Stimulated activated CD4-positive, alpha-beta T cell treated with anti-CD3 and anti-CD28 coated beads, Interleukin-4, amount 100 ng/mL, for 24 hours (primary cell): ENCODE measurements at places on chromosomes 12 and 14.

- no peak for DNase-seq
Observed at GRCh38 chr12:120259418-120260202, 5.9 kb downstream of the PXN start.

DNA sequence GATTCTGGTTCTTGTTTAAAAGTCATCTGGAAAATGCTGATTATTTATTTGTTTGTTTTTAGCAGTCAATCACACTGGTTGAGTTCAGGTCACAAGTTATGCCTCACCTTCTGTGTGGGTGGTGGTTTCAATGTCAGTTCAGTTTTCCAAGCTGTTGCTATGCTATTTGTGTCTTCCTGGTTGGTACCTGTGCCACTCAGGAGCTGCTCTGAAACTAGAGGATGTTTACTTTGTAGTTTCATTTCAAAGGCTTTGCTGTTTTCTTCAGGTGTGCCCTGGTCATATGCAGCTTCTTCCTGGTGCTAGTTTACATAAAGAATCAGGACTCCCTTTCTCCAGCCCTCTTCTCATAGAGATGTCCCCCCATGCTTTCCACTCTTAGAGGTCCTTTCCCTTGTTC, 75.7 kb upstream of the PPP4R3A start:
- no peak for DNase-seq

- DNase-seq, result no peak
Observed at GRCh38 chr12:95815632-95816212, 25.2 kb upstream of the NTN4 start.

DNA sequence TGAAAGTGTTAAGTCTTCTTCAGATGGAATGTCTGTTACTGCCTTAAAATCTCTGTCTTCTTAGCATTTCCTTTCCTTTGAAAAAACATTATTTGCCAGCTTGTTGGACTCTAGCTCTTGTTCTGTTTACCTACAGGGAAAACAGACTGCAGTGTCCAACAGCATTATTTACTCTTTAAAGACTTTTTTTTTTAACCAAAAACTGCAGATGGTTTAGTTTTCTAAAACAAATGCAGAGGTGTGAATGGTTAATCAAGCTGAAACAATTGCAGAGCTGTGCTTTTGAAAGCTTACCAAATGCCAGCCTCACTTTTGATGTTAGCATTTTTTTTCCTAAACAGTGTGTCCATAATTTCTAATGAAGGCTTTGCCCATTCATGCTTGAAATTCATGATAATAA, 323.3 kb downstream of the TMEM117 start:
- no peak for DNase-seq

DNA sequence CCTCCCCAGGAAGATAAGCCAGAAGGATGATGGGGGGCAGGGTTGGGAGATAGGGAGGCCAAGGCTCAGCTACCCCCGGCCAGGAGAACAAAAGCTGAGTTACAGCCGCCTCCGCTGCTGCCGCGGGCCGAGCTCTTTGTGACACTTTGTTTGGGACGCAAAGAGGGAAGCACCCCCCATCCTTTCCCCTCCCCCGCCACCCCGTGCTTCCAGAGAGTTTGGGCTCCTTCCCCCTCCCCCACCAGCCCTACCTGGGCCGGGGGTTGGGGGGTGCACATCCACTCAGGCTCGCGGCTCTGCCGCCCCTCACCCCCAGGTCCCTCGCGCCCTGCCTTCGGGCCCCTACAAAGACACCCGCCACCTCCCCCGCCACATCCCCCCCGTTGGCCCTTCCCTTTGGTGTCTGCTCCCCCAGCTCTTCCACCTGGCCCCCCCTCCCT, 799 bp downstream of the ZNF219 start:
- DNase-seq, result no peak

DNA sequence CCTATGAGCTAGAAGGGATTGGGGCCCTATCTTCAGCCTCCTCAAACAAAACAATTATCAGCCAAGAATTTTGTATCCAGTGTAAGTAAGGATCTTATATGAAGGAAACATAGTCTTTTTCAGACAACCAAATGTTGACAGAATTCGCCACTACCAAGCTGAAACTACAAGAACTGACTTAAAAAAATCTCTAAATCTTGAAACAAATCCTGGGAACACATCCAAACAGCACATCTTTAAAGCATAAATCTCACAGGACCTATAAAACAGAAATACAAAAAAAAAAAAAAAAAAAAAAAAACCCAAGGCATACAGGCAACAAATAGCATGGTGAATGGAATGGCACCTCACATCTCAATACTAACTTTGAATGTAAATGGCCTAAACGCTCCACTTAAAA, 41.3 kb upstream of the LMNTD1 start:
- DNase-seq, result no peak

- DNase-seq, result no peak
Observed at GRCh38 chr12:50110762-50111351, 1.2 kb upstream of the COX14 start.

- DNase-seq, result no peak
Observed at GRCh38 chr12:16121953-16122352, 155.5 kb downstream of the SLC15A5 start.

- no peak for DNase-seq
Observed at GRCh38 chr12:78185651-78186050, 355.0 kb downstream of the NAV3 start.

DNA sequence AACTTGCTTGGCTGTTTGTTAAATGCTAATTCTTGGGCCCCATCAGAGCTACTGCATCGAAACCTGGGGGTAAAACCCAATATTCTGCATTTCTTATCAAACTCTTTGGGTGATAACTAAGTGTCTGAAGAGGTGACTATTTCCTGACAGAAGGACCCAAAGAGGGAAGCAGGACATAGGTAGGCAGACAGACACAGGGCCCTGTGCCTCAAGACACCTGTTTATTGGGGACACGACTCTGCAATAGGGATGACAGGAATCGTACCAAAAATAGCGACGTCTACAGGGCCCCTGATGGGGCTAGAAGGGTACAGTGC, 8.6 kb downstream of the ZNF219 start:
- no peak for DNase-seq

- DNase-seq, result no peak
Observed at GRCh38 chr12:64895526-64895925, 71.1 kb downstream of the TBC1D30 start.

GRCh38 chr14:94481468-94482131, 5.6 kb upstream of the SERPINA9 start:
- DNase-seq, result no peak

GRCh38 chr14:99598774-99599173, 5.2 kb downstream of the CCDC85C start:
- no peak for DNase-seq

DNA sequence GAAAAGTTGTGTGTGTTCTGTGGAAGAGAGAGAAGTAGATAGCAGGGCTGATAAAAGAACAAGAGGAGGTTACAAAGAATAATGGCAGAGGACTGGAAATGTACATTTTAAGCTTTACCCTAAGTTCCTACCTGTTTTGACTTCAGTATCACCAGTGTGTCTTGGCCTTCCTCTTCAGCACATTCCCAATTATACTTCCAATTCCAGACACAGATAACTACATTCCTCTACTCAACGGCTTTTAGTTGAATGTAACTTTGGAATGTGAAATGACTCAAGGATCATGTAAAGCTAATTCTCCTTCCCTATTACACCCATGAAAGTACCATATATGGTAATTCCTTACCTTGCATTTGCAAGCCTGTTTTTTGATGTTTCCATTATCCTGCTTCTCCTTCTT, 5.0 kb downstream of the MGST1 start:
- no peak for DNase-seq

- no peak for DNase-seq
Observed at GRCh38 chr12:89393551-89394121, 41.3 kb upstream of the DUSP6 start.

DNA sequence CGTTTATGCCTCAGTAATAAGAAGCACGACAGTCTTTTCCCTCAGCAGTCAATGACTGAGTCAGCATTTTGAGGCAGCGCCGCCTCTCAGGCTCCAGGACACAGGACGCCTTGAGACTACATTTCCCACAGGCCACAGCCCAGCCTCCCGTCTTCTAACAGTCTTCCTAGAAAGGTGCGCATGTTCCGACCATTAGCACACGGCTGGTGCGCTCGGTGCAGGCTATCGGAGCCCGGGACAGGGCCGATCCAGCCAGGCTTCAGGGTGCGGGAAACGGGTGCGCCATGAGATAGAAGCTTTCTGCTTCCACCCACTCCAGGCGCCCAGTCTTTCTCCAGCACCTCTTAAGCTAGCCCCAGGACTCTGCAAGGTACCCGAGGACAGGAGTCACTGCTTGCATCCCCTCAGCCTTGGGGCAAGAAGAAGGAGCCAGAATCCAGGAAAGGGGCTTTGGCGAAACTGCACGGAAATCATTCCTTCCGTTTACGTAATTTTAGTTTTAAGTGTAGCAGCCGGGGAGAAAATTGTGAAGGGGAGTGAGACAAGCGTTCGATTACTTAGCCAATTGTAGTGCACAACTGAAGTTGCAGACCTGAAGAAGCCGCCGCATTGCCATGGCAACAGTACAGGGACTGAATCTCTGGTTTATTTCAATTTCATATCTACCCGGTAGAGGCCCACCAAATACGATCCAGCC, 54.0 kb downstream of the ZNF641 start:
- DNase-seq, result peak; percentile 62

DNA sequence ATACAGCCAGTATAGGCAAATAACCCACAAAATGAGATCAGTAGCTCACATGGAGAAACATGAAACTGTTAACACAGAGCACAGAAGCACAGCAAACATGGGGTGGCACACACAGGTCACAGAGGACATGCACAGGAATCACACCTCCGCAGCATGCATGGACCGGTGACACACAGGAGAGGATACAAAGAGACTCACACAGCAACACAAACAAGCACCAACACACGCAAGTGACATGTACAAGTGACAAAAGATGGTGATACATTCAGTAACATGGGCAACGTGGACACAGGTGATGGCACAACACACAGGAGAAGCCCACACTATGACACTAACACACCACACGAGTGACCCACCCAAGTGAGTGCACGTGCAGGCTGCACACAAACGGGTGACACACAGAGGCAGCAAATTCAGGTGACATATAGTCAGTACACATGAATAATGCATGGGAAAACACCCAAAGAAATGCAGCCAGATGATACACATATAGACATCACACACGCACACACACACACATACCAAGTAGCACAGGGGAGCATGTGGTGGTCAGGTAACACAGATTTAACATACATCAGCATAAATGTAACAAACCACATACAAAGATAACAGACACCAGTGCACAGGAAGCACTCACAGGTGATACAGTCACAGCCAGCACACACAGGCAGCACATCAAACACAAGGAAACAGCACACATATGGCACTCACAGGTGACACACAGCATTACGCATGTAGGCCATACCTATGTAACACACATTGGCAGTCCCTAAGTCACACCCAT, 216.0 kb upstream of the SFSWAP start:
- no peak for DNase-seq

DNA sequence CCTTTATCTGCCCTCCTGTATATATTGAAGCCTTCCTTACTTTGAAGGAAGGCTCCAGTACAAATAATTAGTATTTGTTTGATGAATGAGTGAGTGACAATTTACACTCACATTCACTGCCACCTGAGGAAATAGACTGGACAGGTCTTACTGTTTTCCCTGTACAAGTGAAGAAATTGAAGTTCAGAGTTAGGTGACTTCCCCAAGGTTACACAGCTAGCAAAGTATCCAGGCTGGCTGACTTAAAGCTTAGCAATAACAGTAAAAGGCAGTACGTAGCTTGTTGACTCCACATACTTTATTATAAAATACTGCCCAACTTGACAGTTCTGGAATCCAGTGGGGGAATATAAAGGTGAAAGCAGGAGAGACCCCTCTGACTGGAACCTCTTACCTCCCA, 2.6 kb upstream of the KRT18 start:
- DNase-seq, result no peak

DNA sequence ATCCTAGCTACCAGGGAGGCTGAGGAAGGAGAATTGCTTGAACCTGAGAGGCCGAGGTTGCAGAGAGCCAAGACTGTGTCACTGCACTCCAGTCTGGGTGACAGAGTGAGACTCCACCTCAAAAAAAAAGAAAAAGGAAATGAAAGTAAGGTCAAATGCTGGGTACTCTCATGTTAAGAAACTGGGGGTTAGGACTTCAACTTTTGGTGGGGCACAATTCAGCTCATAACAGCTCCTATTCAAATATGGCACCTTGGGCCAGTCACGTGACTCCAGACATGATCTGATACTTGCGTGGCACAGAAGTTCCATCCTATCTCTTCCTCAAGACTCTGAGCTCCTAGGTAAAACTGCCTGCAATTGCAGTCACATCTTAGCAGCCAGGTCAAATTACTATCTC, 142.7 kb downstream of the EGLN3 start:
- DNase-seq, result no peak

GRCh38 chr14:101239065-101239464, 322.2 kb upstream of the DIO3 start:
- DNase-seq, result no peak

- DNase-seq, result no peak
Observed at GRCh38 chr14:102633906-102634595, 41.6 kb downstream of the RCOR1 start.

DNA sequence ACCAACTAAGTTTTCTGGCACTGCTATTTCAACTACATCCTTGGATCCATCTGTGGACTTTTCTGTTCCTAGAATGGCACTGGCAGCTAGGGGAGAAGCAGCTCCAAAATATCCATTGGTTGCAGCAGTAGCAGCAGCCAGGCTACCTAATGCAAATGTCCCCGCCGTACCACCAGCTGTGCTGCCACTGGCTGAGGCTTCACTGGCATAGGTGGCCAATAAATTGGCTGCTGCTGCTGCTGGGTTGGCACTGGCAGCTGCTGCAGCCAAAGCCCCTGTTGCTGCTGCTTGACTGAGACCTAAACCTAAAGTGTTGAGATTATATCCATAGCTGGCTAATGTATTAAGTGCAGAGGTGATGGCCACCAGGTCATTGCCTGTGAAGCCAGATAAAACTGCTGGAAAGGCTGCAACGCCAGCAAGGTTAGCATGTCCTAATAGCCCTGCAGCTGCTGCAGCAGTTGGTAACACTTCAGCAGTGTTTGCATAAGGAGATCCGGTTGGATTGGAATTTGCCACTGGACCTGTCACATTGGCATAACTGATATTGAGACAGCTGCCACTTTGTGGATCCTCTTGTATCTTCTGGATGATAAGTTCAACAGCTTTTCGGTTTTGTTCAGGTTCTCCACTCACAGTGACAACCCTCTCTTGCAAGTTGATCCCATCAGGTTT, 149.5 kb downstream of the NOVA1 start:
- no peak for DNase-seq

- DNase-seq, result no peak
Observed at GRCh38 chr14:104512061-104512460, 67.5 kb upstream of the C14orf180 start.

- no peak for DNase-seq
Observed at GRCh38 chr12:131946757-131947156, 3.0 kb upstream of the EP400 start.

DNA sequence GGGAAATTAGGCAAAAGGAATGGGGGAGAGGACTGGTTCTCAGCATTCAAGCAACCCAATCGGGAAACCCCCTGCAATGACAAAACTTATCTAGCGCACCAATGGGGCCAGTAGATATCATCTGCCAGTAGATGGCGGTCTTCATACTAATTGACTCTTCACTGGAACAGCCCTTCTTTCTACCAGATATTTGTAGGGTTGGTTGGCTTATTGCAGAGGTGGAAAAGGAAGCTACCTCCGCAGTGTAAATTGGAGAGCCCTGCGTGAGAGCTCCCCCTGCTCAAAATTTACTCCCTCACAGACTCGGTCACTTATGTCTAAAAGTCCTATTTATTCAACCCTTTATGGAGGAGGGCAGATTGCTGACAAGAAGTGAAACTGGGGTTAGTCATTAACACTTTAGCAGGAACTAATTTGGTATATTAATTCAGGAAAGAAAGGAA, 166.1 kb upstream of the CCND2 start:
- peak; percentile 83 for DNase-seq
